ENCODE measurements at places on chromosomes 5 and 9. TPM values are rescaled to one million over a fixed set of nuclear protein-coding genes. Genes with fewer than 3 reads are reported as not detected.

GRCh38 chr9:73200694-73201452 is 49.2 kb downstream of the ANXA1 start:
- peak; percentile 95 for DNase-seq

- DNase-seq, result peak; percentile 90
Measured at GRCh38 chr5:141001446-141001843, 35.2 kb downstream of the PCDHAC2 start.

DNA sequence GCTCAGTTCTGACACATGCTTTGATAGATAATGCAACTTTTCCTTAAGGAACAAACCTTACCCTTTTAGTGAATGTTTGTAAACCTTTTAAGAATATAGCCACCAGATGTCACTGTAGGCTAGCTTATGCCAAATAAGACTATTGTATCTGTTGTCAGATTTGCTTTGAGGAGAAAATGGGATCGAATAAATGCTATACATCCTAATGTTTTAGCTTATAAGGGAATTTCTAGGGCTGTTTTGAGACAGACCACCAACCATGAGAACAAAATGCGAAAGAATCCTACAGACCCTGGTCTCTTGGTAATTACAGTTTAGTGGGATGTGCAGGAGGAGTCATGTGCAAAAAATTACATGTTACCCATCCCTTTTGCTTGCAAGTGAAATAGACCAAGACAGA is 127.6 kb upstream of the NMUR2 start:
- DNase-seq, result peak; percentile 90

DNA sequence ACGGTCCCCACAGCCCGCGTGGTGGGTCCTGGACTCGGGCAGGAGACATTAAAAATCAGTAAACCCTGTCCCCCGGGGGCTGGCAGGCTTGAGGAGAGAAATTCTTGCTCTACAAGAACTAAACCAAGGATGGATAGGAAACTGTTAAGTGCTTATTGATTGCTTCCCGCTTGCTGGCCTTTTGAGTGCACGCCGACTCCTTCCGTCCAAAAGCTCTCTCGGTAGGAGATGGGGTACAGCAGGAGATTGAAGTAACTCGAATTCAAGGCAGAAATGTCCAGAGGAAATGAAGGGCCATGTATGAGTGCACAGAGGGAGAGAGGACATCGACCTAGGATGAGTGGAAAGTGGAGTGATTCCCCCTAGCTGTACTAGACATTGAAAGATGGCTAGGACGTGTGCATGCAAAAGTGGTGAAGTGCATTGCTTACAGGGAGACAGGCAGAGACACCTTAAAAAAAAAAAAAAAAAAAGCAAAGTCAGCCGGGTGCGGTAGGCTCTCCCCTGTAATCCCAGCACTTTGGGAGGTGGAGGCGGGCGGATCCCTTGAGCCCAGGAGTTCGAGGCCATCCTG is 923 bp downstream of the RECK start:
- peak; percentile 61 for DNase-seq

XRCC4 gene
- polyA plus RNA-seq, result 2.5 TPM

DNA sequence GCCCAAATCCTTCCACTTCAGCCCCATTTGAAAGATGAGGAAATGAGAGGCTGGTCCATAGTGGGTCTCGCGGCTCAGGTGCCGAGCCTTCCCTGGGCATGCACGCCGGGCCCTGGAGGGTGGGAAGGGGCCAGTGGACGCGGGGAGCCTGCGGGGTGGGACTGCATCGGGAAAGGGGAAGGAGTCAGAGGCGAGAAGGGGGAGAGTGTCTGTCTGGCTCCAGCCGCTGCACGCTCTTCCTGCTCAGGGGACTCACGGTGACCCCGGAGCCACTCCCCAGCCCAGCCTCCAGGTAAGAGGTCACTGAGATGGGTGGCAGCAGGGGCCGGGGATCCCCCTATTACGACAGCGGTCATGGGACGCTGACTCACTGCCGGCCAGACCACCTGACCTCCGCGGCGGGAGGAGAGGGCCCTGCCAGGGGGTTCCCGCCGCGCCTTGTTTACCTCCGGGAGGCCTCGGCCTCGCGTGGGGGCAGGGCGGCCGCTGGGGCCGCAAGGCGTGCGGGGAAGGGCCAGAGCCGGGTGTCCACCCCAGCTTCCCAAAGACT is 1.9 kb upstream of the SQSTM1 start:
- peak; percentile 78 for DNase-seq

DNA sequence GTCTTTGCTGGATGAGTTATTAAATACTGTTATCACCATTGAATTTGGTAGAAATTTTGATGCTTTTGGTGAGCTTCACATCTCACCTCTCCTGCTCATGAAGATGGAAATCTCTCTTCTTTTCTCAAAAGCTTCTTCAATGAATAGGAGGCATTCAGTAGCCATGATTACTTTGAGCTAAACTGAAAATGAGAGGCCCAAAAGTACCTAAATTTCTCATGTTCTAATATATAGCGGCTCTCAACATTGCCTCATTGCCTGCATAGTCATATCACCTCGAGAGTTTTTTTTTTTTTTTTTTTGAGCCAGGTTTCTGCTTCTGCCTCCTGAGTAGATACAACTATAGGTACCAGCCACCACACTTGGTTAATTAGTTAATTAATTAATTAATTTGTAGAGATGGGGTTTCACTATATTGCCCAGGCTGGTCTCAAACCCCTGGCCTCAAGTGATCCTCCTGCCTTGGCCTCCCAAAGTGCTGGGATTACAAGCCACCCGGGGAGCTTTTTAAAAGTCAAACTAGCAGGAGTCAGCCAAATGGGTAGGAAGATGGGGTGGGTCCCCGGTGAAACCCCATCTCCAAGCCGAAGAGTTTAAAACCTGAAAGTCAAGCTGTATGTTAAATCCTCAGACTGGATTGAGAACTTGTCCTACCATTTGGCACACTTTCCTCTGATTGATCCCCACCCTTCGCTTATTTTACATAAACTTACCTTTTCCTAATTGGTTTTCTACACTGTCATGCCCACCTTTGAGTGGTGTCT is 169.0 kb downstream of the DOCK2 start:
- DNase-seq, result no peak

ACOT12 gene
- polyA plus RNA-seq, result not detected

DNA sequence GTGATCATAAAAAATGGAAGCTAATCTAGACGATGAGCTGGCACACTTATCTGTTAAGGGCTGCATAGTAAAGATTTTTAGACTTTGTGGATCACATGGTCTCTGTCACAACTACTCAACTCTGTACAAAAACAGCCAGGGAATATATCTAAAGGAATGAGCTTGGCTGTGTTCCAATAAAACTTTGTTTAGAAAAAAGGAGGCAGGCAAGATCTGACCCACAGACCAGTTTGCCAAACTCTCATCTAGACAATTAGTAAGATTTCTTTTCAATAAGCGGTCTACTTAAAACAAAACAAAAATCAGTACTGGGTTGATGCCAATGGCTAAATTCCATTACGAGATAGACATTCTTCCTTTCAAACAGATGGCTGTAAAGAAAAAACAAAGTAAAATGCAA is 53.0 kb upstream of the RETREG1 start:
- peak; percentile 88 for DNase-seq

RORB gene
- 4.1 TPM for polyA plus RNA-seq

ZNF483 gene
- polyA plus RNA-seq, result 2.9 TPM

SH2D3C gene
- 32.2 TPM for polyA plus RNA-seq
